GM12892 (cell line): ENCODE measurements at places on chromosomes 2 and 18.

DNA sequence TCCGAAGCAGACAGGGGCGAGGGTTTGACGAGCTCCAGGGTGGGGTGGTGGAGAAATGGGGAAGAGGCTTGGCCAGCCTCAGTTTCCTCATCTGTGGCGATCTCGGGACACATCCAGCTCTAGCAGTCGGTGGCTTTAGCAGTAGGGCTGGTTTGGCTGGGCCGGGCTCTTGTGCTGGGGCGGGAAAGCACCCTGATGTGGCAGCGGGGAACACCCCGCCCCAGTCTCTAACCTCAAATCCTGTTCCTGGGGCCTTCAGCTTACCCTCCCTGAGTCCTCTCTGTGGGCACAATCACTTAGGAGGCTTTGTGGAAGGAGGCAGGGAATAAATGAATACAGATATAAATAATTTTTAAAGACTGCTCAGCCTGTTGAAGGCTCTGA lies 26.5 kb upstream of the MCFD2 start:
- DNase-seq = peak; percentile 41

DNA sequence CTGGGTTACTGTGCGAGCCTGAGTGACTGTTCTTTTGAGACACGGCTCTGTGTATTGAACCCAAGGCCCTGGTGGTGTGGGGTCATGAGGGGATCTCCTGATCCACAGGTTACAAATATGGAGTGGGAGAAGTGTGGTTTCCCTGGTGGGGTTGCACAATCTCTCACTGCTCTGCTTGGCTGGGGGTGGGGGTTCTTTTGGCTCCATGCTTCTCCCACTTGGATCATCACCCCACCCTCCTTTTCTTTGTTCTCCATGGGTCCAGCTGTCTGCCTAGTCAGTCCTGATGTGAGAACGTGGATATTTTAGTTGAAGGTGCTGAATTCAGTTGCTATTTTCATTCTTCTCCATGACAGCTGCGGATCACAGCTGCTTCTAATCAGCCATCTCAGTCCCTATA lies 37.8 kb downstream of the AGPS start:
- DNase-seq = no peak

DNA sequence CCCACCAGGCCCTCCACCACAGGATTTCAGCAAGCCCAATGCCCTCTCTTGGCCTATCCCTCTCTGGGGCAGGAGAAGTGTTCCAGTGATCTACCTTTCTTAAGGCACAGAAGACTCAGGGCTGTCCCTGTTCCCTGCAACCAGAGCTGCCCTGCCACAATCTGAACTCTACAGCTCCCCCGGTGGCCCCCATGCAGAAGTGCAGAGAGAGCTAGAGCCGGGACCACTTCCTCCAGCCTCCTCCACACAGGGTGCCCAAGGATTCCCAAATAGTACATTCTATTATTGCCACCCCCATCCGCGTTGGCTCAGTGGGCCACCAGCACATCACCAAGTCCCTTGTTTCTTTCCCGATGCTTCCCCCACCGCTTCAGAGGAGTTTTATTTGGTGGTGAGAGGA lies 114.8 kb upstream of the PTPRM start:
- no peak for DNase-seq

DNA sequence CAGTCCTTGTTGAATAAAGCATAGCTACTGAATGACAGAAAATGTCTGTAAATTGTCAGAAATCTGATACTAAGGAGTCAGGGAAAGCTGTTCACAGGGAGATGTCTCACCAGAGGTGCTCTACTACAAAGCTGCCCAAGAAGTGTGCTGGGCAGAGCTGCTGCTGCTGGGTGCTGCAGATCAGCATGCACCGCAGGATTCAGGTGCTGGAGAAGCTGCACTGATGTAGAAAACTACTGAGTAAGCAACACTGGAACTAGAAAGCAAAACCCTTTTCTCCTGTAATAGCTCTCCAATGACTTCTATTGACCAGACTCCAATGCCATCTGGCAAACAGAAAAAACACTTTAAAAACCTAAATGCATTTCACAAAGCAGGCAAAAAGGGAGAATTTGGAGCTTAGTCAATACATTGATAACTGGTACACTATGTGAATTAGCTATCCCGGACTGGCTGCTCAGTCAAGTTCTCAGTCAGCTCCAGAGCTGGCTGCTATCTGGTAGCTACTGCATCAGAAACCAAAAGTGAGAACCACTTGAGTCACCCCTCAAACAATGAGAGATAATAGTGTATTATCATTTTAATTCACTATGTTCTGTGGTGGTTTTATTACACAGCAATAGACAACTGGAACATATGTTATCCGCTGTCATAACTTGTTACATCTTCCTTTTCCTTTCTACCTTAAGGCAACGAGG lies 493.1 kb downstream of the CPS1 start:
- no peak for DNase-seq

- DNase-seq = no peak
Measured at GRCh38 chr2:47751856-47752414, 31.0 kb upstream of the MSH6 start.

DNA sequence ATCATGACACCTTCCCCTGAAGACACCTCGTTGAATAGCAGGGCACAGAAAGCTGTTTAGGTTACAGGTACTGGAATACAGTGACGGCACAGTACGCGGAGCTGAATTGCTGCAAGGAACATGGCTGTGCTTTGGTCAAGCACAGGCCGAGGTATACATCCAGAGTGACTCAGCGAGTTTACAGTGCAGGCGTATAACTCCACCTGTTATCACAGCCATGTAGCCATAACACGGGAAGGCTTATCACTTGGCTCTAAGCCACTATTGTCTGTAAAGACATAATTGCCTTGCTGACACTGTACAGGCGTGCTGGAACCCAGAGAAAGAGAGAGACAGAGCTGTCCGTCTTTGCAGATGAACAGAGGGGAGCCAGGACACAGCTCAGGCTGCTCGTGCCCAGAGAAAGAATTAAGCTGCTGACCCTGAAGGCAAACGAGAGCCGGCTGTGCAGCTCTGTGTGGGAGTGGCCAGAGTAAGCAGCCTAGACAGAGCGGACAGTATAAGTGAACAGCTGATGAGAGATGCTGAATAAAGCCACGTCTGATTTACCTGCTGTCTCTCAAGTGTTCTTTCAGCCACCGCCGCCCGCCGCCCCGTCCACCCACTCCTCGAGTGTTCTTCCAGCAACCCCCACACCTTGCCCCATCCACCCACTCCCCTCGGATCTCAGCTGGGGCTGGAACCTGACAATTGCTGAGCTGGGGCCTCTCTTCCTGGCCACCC lies 87.3 kb upstream of the PPP1CB start:
- no peak for DNase-seq

DNA sequence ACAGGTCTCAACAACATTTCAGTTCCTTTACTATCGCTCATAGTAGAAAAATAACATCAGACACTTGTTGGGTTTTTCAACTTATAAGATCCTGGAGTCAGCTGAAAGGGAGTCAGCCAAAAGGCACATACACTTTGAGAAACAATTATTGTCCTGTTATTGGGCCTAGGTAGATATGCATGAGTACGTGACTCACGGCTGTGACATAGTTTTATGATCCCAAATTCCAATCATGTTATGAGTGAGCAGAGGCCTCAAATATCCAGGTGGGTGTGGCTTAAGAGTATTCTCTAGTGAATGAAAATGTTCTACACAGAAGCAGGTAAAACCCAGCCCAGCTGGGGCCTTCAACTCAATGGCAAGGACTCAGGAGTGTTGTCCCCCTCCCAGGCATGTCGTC lies 27.2 kb downstream of the SERPINB8 start:
- DNase-seq = no peak

GRCh38 chr18:21450913-21451312 lies 149.6 kb downstream of the ESCO1 start:
- DNase-seq = no peak
